ENCODE measurements at places on chromosomes 11 and 22.

GRCh38 chr11:10514709-10515108 is 26.3 kb downstream of the RNF141 start:
- no peak for DNase-seq

DNA sequence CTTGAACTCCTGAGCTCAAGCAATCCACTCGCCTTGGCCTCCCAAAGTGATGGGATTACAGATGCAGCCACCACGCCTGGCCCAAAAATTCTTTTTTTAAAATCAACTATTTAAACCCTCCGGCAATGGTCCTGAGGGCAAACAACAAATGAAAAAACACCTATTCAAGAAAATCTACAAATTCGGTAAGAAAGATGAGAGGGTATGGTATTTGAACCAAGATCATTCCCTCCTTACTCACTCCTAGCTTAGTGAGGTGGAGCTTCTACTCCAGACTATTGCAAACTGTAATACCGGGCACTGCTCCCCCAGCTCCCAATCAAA is 2.1 kb downstream of the NF2 start:
- DNase-seq: no peak

DNA sequence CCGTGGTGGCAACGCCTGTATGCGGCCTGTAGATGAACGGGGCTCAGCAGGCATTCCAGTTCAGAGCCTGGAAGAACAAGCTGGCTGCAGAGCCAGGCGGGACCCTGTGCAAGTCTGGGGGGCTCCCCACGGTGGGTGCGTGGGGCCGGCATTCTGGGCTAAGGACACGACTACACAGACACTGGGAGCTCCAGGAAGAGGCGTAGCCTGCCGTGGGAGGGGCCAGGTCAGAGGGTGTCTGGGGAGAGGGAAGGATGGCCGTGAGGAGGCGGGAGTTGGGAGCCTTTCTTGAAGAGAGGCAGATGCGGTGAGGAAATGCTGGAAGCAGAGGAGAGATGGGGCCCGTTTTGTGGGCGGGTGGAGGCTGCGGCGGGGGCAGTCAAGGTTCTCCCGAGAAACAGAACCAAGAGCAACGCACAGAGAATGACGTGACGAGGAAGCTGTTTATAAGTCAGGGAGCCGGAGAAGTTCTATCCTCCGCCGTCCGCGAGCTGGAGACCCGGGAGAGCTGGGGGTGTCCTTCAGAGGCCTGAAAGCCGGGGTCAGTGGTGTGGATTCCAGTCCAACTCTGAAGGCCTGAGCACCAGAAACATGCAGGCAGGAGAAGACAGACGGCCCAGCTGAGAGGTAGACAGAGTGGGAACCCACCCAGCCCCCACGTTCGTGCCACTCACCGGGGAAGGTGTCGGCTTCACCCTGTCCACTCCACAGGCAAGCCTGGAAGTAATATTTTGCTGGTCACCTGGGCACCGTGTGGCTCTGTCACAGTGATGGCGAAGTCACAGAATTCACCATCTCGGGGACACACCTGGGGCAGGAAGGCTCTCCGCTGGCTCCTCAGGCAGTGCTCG is 529.6 kb downstream of the BRD1 start:
- no peak for DNase-seq

GRCh38 chr11:119316729-119317591 is at the start of gene MCAM:
Gene MCAM, minus strand, starts transcription at chr11:119317130. Its CDS starts 29 bp downstream, at chr11:119317101.
- DNase-seq: no peak

DNA sequence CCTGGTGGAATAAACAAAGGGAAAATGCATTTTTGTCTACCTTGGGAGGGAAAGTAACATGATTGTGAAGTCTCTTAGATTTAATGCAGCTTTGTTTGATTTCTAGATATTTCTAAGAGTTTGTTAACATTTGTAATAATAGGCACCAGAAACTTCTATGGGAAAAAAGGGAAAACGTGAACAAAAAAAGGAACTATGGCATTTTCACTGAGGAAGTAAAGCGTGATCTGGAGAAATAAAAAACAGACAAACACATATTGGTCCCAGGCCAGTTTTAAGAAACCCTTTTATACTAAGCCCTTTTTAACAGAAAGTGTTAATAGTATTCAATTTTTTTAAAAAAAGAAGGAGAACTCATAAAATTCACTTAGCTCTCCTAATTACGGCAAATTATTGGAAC is 6.9 kb upstream of the MS4A7 start:
- no peak for DNase-seq

DNA sequence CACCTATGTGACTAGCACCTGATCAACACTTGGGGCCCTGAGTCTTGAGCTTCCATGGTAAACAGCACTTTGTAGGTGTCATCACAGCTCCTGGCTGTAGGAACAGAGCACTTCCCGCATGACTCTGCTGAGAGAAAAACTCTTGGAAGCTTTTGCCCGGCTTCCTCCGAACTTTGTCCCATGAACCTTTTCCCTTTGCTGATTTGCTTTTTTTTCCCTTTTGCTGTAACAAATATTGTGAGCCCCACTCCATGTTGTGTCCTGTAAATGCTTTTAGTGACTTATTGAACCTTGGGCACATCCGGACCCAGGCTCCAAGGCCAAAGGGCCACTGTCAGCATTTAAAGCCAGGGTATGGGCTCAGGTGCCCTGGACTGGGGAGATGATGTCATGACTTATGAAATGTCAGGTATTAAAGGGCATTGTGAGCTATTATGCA is 391.1 kb downstream of the TENM4 start:
- no peak for DNase-seq

- no peak for DNase-seq
Observed at GRCh38 chr11:65128182-65129145, 5.9 kb downstream of the SYVN1 start.

- no peak for DNase-seq
Observed at GRCh38 chr11:120057595-120058581, 80.0 kb downstream of the TRIM29 start.

DNA sequence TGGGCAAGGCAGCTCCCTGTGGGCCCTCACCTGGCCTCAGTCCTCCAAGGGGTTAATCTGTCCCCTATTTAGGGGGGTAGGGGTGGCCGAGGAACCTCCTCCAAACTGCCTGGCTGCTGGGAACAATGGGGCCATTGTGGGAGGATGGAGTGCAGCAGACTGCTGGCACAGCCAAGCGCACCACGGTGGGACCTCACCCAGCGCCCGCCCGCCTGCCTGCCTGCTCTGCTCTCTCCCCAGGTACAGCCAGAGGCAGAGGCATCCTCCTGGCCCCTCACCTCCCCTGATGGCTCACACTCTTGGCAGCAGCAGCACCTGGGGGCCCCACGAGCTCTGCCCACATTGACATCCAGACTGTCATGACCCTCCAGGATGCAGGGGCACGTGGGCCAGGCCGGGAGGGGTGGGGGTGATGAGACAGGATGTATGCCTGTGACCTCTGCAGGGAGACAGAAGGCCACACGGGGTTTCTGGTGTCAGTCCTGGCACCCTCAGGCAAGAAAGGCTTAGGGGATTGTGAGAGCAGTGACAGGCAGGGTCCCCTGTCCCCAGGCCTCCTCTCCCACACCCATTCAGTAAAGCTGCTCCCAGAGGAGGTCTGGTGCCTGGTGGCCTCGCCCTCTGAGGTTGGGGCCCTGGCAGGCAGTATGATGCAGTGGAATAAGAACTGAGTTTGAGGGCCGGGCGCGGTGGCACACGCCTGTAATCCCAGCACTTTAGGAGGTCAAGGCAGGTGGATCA is 11.4 kb downstream of the BCL9L start:
- no peak for DNase-seq

DNA sequence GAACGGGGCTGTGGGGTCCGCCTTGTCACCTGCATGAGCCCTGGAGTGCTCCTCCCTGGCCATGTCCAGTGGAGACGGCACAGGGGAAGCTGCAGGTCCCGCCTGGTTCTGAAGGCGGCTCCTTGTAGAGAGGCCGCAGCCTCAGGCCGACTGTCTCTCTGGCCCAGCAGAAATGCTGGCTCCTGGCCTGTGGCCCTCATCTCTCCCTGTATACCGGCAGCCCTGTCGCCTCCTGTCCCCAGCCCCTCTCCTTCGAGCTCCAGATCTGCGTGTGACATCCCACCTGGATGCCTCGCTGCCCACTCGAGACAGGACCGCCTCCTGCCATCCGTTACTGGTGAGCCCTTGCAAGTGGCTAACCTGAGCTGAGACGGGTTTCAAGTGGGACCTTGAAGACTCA is 73.6 kb downstream of the PHF21B start:
- DNase-seq: no peak

- no peak for DNase-seq
Observed at GRCh38 chr22:33130473-33130872, 72.3 kb upstream of the SYN3 start.

- peak; percentile 88 for DNase-seq
Observed at GRCh38 chr11:95068549-95068948, 1.8 kb downstream of the SRSF8 start.

- DNase-seq: no peak
Observed at GRCh38 chr22:28183078-28183860, 264.2 kb upstream of the PITPNB start.

DNA sequence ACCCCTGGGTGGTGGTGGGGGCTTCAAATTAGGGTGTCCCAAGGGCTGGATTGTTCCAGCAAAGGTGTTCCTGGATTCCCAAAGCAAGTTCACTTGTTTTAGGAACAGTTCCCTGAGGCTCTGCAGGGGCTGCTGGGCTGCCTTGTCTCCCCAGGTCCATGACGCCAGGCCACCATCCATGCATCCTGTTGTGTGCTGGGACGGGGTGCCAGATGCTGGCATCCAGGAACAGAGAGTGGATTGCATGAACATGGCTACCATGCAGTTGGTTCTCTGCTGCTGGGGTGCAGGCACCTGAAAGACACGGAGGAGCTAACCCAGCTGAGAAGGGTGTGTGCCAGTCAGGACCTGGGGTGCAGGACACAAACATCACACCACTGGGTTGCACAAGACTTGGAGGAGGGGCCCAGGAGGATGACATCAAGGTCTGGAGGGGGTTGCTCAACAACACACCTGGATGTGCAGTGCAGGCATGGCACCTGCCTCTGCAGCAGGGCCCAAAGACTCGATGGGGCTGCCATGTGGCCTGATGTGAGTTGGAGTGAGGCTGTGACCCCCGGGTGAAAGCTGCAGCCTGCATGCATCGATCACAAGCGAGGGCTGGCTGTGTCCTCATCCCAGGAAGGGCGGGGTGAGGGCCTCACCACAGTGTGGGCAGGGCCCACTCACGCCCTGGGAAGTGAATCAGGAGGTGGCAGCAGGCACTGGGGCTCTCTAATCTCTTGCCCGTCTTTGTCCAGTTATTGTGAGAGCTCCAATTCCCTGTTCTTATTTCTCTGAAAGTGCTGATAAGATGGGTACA is 74.0 kb upstream of the CLDN5 start:
- no peak for DNase-seq

DNA sequence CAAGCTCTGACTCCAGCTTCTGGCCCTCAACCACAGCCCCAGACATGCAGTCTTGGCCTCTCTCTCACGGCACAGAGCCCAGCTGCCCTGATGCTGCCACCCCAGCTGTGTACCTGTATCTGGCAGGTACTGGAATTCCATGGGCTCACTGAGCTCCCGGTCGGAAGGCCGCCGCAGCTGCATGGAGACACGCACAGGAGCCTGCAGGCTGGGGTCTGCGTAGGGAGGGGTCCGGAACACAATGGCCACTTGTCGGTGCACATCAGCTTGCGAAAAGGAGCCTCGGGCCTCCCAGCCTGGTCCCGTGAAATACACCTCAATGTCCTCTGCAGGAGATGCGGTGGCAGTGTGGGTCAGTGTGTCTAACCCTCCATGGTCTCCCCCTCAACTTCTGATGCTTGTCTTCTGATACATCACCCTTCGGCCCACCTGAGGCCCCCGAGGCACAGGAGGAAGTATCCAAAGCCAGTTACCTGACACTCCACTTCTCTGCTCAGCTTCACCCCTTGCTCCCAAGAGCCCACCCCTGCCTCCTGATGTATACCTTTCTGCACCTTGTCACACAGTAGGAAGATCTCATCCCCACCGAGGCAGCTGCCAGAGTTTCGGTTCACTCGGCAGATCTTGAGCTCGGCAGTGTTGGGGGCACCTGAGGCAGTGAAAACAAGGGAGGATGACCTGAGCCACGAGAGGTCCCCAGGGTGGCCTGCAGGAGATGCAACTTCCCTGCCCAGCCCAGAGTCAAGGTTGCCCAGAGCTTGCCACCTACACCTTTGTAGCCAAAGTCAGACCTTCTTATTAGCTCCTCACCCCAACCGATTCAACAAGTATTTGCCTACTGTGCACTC is 4.3 kb downstream of the RELA start:
- DNase-seq: no peak

- no peak for DNase-seq
Observed at GRCh38 chr11:108160970-108161566, 39.7 kb downstream of the ACAT1 start.

- DNase-seq: no peak
Observed at GRCh38 chr11:24965748-24966147, 468.9 kb downstream of the LUZP2 start.

- DNase-seq: no peak
Observed at GRCh38 chr22:49208004-49208402, 619.7 kb downstream of the BRD1 start.

- no peak for DNase-seq
Observed at GRCh38 chr11:74341921-74342320, 30.5 kb upstream of the P4HA3 start.

DNA sequence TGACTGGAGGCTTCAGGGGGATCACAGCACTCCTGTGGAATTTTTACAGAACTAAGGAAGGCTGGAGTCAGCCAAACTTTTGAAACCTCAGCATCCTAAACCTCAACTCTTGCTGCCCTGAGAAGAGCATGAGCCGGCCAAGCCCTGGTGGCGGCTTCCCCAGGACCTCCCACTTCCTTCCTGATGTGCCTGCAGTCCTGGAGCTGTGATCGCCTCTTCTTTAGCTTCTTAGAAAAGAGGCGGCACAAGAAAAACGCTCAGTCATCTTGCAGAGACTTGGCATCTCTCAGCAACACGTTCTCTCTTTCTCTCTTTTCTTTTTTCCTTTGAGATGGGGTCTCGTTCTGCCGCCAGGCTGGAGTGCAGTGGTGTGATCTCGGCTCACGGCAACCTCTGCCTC is 40.4 kb upstream of the AMPD3 start:
- DNase-seq: no peak

DNA sequence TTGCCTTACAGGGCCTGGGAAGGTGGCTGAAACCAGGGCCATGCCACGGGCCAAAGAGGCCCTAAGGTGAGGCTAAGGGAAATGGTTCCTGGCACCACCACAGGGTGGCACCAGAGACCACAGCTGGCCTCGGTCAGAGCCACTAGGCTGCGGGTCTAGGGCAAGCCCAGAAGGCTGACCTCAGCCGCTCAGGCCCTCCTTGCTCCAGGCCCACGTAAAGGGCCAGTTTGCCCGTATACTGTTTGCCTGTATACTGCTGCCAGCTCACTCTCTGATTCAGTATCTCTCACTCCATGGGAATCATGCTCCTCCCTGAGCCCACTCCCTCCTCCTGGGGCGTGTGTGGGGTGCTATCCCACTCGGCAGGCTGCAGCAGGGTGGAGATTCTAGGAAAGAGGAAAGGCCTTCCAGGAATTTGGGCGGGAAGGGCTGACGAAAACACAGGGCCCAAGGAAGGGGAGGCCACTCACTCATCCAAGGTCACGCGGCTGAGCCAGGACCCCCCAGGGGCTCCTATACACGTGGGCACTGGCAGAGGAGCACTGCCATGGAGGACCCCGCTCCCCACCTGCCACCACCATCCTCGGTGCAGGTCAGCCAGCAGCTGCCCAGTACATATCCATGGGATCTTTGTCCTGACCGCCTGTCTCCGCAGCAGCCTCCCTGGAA is 62.4 kb downstream of the NECTIN1 start:
- peak; percentile 18 for DNase-seq

- no peak for DNase-seq
Observed at GRCh38 chr11:109527496-109527895, 105.5 kb downstream of the C11orf87 start.

- DNase-seq: no peak
Observed at GRCh38 chr22:20563941-20564371, 56.5 kb downstream of the MED15 start.

- DNase-seq: no peak
Observed at GRCh38 chr11:113332638-113333329, 18.4 kb downstream of the TTC12 start.

- no peak for DNase-seq
Observed at GRCh38 chr22:44369293-44369661, 56.5 kb upstream of the SHISAL1 start.
